ENCODE measurements at places on chromosomes 7 and 10. TPM values are rescaled to one million over a fixed set of nuclear protein-coding genes. Genes with fewer than 3 reads are reported as not detected.

BMPER gene
- total RNA-seq: 12.2 TPM

FRMPD2 gene
- not detected for total RNA-seq

STYXL1 gene
- 49.0 TPM for total RNA-seq

EGR2 gene
- 2.1 TPM for total RNA-seq

OR13A1 gene
- total RNA-seq: not detected

SLC18A3 gene
- not detected for total RNA-seq

ERVW-1 gene
- not detected for total RNA-seq

VWA2 gene
- total RNA-seq: under 0.01 TPM

CDK14 gene
- 41.1 TPM for total RNA-seq

SAMD9L gene
- total RNA-seq: 15.7 TPM

MUC12 gene
- 0.51 TPM for total RNA-seq

TMEM229A gene
- total RNA-seq: not detected

CADPS2 gene
- total RNA-seq: 40.8 TPM

AKR1C8 gene
- not detected for total RNA-seq

FAM25C gene
- total RNA-seq: not detected

AASS gene
- 31.6 TPM for total RNA-seq

SLC26A3 gene
- total RNA-seq: not detected

NXPH1 gene
- not detected for total RNA-seq

FAM24B gene
- 6.8 TPM for total RNA-seq

MLXIPL gene
- total RNA-seq: 0.51 TPM

OR2A12 gene
- not detected for total RNA-seq

ANXA8L1 gene
- not detected for total RNA-seq

Measured in fibroblast of lung (primary cell).